Hair follicle dermal papilla cell (primary cell): ENCODE measurements at places on chromosomes 3 and 15. TPM values are rescaled to one million over a fixed set of nuclear protein-coding genes. Genes with fewer than 3 reads are reported as not detected.

The A4GNT gene
- total RNA-seq: not detected in 2 replicates

The CPLX3 gene
- not detected in 2 replicates for total RNA-seq

The SCAMP5 gene
- total RNA-seq: 1.5 and 7.7 TPM in 2 replicates

The GRK7 gene
- total RNA-seq: 0.12 TPM in 1 of 2 replicates, not detected in the other

The PRICKLE2 gene
- total RNA-seq: 62.7 and 89.2 TPM in 2 replicates

The FEZF2 gene
- total RNA-seq: not detected in 2 replicates

The MANF gene
- 39.9 and 44.8 TPM in 2 replicates for total RNA-seq

The SAMMSON gene
- not detected in 2 replicates for total RNA-seq

The DUOXA1 gene
- 0.49 and 0.97 TPM in 2 replicates for total RNA-seq

The ABTB1 gene
- total RNA-seq: 7.9 and 11.8 TPM in 2 replicates

The PIGB gene
- total RNA-seq: 17.7 and 19.3 TPM in 2 replicates

The PPP1R14D gene
- not detected in 2 replicates for total RNA-seq

The INKA1 gene
- 11.7 and 14.1 TPM in 2 replicates for total RNA-seq

The PTX3 gene
- total RNA-seq: 496 and 515 TPM in 2 replicates
